ENCODE measurements at places on chromosomes 16 and 17.
A peak's percentile ranks its signal among the peaks of the same experiment; 100 is the strongest.

GRCh38 chr16:84349862-84350684 is 18.3 kb upstream of the ATP2C2 start:
- DNase-seq, result no peak

GRCh38 chr16:4537376-4538343 is 913 bp downstream of the CDIP1 start:
- peak; percentile 14 for DNase-seq

GRCh38 chr17:74599023-74599399 is 6.9 kb upstream of the CD300LD start:
- DNase-seq, result no peak

- no peak for DNase-seq
These were observed 156.4 kb downstream of the ZNF18 start for GRCh38 chr17:11840831-11841230.

- no peak for DNase-seq
These were observed 908.4 kb downstream of the KCNJ18 start for GRCh38 chr17:22600644-22601298.

DNA sequence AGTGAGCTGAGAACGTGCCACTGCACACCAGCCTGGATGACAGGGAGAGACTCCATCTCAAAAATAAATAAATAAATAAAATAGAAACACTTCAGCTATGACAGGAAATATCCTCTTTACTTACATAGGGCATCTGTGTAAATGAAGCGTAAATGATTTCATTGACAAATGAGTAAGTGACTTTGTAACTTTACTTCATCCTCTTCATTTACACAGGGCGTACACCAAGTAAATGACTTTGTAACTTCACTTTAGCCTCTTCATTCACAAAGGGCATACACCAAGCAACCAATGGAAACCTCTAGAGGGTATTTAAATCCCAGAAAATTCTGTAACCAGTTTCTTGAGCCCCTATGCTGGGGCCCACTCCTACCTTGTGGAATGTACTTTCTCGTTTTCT is 16.2 kb upstream of the KLHDC4 start:
- DNase-seq, result no peak

DNA sequence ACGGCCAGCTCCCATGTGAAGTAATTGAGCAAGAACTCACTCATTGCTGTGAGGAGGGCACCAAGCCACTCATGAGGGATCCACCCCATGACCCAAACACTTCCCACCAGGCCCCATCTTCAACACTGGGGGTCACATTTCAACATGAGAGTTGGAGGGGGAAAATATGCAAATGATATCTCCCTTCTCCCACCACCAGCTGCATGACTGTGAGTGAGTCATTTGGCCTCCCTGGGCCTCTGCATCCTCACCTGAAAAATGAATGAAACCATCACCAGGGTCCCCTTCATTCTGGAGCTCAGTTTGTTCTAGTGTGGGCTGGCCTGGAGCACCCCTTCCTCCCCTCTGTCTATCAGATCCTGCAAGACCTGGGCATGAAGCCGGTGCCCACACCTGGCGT is 6.8 kb upstream of the MED9 start:
- no peak for DNase-seq

GRCh38 chr17:37098152-37098551 is 149.4 kb downstream of the AATF start:
- DNase-seq, result no peak

- DNase-seq, result no peak
These were observed 149.8 kb downstream of the RBFOX3 start for GRCh38 chr17:79461041-79461440.

DNA sequence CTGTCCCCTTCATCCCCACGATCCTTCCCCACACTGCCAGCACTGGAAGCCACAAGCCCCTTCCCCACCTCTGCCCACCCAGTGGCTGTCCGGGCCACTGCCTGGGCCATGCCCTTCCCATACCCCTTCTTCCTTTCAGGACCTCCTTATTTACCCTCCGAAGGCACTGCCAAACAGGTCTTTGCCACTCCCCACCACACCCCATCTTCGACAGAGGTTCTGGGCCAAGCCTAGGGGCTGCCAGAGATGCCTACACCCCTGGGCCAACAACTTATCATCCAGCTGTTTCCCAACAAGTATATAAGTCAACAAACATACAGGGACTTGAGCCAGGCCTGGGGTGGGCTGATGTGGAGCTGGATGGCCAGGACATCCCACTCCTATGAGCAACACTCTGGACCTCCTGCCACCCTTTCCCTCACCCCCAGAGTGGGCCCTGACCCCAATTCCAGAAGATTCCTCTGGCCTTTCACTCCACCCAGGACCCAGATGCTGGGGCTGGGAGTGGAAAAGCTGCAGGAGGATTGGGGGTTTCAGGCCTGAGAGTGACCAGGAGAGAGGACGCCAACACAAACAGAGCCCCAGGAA is 1.5 kb upstream of the PPP1R1B start:
- no peak for DNase-seq

GRCh38 chr17:38881600-38882191 is 11.8 kb downstream of the LASP1 start:
- DNase-seq, result peak; percentile 50

DNA sequence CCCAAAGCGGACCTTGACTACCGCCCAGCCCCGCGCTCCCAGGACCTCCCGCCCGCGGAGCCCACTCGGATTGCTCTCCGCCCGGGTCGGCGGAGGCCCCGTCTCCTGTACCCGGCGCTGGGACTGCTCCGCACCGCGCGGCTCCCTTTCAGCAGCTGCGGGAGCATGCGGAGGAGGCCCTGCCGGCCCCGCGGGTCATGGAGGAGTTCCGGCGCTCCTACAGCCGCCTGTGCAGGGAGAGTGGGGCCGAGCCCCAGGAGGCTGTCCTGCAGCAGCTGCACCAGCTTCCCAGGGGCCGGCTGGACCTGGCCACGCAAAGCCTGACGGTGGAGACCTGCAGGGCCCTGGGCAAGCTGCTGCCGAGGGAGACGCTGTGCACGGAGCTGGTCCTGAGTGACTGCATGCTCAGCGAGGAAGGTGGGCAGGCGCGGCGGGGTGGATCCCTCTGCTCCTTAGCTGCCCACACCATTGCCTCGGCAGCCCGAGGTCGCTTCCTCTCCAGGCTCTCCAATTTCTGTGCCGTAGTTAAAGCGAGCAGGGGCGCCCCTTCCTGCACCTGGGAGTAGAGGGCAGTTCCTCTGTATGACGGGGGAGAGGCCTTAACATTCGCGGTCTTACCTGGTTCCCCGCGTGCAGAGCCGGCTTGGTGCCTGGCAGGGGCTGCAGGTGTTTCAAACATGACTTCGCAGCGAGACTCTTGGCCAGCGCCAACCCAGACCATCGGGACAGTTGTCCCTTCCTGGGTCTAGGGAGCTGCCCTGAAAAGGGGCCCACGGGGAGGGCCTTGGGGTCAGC is 539 bp downstream of the LRRC45 start:
- peak; percentile 14 for DNase-seq

- DNase-seq, result no peak
These were observed 1.8 kb downstream of the MAPT start for GRCh38 chr17:45895969-45896785.

- DNase-seq, result no peak
These were observed 146.9 kb downstream of the ANKFN1 start for GRCh38 chr17:56300144-56300543.

DNA sequence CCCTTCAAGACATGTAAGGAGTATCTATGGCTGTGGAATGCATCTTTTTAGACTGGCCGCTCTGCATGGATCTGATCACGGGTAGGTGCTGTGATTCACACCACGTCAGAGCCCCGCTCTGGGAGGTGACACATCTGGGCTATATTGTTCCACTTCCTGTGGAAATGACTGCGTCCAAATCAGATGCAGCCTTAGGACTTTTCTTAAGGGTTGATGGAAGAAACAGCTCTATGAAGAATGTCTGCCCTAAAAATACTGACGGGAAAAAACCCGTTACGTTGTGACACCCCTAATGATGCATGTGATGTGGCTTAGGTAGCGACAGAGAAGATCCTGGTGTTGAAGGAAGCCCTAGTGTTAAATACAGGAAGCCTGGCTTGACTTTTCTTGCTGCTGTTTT is 12.2 kb downstream of the BANP start:
- DNase-seq, result peak; percentile 72

DNA sequence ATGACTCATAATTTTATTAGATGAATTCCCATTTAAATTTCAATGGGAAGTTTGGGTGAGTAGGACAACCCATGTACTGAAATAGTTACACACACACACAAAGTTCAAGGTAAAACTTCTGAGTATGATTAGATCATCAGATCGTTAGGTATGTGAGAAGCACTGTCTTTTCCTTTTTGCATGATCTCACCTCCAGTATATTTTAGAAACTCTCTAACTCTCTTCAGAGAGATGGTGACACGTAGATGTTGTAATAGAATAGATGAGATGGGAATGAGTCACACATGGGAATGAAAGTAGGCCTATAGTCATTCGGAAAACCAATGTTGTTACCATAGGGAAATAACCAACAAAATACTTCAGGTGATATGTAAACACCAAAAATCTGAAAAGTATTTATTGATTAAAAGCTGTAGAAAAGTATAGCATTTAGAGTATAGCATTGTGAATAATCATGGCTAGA is 22.2 kb downstream of the KRT23 start:
- DNase-seq, result no peak

DNA sequence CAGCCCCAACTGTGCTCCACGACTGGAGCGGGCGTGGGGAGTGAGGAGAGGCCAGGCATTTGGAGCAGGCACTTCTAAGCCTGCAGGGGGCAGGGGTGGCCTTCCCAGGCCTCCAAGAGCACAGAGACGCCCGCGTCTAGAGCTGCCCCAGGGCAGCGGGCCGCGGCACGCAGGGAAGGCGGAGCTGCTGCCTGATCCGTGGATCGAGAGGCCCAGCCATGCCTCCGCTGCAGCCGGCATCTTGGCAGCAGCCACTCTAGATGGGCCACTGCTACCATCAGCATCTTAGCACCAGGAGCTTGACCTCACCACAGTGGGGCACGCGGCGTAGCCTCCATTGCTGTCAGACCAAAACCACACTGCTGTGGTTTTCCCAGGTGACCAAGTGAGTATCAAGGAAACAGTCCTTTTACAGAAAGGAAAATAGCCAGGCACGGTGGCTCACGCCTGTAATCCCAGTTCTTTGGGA is 20.4 kb upstream of the WDR45B start:
- DNase-seq, result peak; percentile 56

DNA sequence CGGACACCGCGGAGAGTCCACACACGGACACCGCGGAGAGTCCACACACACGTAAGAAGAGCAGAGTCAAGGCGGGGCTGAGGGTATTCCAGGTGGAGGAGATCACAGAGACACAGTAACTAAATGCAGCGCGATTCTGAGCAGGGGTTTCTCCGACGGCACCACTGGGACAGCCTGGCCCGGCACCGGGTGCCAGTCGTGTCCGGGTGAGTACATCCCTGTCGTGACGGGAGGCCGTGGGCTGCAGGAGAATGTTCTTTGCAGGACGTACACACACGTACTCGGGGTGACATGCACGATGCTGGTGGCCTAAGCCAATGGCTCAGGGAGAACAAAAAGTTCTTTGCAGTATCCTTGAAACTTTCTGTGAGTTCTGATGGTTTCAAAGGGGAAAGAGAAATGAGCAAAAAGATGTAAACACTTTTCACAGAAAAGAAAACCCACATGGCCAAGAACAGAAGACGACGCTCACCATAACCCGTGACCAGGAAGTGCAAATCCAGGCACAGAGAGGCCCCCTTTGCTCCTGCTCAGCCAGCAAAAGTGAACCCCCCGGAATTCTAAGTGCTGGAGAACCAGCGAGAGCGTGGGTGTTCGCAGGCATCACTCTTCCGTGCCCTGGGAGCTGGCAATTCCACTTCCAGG is 53.7 kb upstream of the METRNL start:
- DNase-seq, result no peak

GRCh38 chr16:63361032-63361624 is 1324.9 kb upstream of the CDH8 start:
- DNase-seq, result no peak

DNA sequence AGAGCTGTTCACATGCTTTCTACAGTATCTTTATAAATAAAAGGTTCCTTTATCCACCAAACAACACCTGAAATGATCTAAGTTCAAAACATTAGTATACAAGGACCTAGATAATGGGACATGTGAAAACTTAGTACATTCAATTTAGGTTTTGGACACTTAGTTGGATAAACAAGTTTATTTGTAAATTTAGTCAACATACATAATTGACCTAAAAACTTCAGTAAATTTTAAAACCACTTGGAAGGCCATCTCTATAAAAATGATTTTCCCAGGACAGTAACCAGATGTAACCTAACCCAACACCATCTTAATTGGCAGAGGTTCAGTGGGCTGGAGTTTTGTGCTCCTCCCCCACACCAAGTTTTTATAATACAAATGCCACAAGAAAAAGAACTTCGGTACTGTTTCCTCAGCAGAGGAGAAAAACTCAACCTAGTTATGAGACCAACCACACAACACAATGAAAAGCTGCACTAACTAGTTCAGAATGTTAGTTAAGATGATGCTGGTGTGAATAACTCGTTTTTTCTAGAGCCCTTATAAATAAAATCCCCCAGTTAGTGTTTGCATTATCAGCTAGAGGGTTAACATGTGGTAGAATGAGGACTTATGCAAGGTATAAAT is 7.2 kb upstream of the UNK start:
- no peak for DNase-seq

DNA sequence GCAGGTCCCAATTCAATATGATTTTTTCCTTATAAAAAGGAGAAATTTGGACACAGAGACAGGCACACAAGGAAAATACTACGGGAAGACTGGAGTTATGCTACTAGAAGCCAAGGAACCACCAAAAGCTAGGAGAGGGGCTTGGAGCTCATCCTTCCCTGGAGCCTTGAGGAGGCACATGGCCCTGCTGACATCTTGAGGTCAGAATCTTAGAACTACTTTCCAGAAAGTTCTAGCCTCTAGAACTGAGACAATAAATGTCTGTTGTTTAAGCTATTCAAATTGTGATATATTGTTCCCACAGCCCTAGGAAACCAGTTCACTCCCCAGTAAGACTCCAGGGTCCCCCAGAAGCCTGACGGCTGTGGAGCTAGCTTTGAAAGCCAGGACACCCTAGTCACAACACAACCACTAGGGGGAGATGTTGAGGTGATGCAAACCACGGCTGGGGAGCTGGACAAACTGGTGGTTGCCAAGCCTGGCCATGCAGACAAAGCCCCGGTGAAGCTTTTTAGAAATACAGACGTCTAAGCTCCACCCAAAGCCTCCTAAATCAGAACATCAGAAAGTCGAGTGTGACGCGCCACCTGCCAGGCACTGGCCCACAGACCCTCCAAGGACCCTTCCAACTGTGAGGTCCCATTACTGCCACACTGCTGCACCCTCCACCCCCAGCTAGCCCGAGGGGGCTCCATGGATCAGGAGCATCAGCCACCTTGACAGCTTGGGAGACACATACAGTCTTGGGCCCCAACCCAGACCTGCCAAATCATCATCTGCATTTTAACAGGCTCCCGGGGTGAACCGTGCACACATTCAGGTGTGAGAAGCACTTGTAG is 106.4 kb downstream of the SLC39A11 start:
- peak; percentile 48 for DNase-seq

GRCh38 chr17:29683481-29683880 is 60.8 kb upstream of the CORO6 start:
- no peak for DNase-seq

GRCh38 chr16:55001931-55002330 is 71.3 kb downstream of the IRX5 start:
- no peak for DNase-seq

- peak; percentile 45 for DNase-seq
These were observed 63.3 kb downstream of the TUBD1 start for GRCh38 chr17:59829217-59830006.

- no peak for DNase-seq
These were observed 81.0 kb downstream of the VPS53 start for GRCh38 chr17:633641-634101.

- DNase-seq, result no peak
These were observed 97.7 kb downstream of the RPGRIP1L start for GRCh38 chr16:53605831-53606400.

All from CD4-positive, alpha-beta T cell treated with Interleukin-6 for 4 hours (primary cell).